ENCODE measurements at places on chromosomes 4 and X. TPM values are rescaled to one million over a fixed set of nuclear protein-coding genes. Genes with fewer than 3 reads are reported as not detected.
A peak's percentile ranks its signal among the peaks of the same experiment; 100 is the strongest.

GRCh38 chrX:151537572-151537971, 25.9 kb upstream of the PASD1 start:
- no peak for DNase-seq
- H3K27me3 ChIP-seq, result no peaks in the 10 kb centered on the region
- no peak overlapping the region for H3K27ac ChIP-seq
- H3K36me3 ChIP-seq, result no peaks in the 10 kb centered on the region
- no peaks in the 10 kb centered on the region for H3K4me1 ChIP-seq

DNA sequence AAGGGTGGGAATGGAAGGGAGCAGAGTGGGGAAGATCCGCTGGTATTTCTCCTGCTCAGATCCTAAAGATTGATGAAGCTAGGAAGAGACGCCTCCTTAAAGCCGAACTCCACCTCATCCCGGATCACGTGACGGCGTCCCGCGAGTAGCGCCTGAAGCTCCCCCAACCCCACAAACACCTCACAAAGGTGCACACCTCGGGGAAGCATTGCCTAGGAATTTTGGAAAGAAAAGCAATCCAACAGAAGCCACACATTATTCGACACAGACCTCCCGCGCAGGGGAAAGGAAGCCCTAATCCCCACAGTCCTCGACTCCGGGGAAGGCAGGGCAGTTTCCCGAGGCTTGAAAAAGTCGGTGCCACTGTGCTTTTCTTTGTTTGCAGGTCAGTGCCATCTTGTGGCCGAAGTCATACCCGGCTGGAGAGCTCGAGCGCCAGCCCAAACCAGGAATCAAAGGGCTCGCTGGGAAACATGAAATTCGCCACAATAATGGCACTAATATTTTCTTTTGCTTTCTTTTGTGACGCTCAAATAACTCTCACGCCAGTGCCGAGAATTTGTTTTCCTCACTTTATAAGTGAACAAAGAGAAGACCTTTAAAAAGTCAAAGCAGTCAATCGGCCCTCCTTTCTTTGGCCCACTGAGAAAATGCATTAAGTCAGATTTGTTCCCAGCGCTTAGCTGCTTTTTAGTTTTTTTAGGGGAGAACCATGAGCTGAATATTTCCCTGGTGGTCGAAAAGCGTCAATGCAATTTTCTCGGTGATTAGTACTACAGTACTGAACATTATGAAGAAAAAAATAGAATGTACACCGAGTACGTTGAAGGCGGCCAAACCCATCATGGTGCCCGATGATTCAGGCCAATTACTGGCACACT, at the start of gene NPY1R:
Gene NPY1R, minus strand, starts transcription at position 71 of the 881 bp plus-strand sequence. CDS start 6,042 bp downstream, outside the sequence.
- H3K4me3 ChIP-seq, result peak within 1 kb of the TSS; percentile 86
- H3K36me3 ChIP-seq, result no peaks in the 10 kb centered on the region
- H3K4me1 ChIP-seq, result peaks cover 10% of the 10 kb centered on the region

GRCh38 chrX:115363372-115363771, 73.9 kb downstream of the LUZP4 start:
- no peak overlapping the region for H3K27ac ChIP-seq
- DNase-seq, result no peak
- H3K4me3 ChIP-seq, result no peak overlapping the region
- no peaks in the 10 kb centered on the region for H3K27me3 ChIP-seq

- no peaks in the 10 kb centered on the region for H3K36me3 ChIP-seq
- no peak for DNase-seq
- no peaks in the 10 kb centered on the region for H3K4me1 ChIP-seq
- H3K4me3 ChIP-seq, result no peak overlapping the region
Observed at GRCh38 chr4:112181358-112182000, 36.2 kb downstream of the FAM241A start.

DNA sequence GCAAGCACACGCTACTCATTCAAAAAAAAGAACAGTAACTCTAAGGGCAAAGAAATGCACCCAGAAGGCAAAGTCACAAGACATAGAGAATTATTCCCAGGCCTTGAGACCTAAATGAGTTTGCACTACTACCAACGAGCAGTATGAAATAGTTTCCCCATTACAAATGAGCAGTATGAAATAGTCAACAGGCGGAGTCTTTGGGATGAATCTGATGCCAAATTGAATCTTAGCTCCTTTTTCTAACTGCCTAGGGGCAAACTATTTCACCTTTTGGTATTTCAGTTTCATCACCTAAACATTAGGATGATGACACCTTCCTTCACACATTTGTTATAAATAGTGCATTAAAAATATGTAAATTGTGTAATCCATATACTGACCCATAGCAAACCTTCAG, 213.0 kb upstream of the FAT4 start:
- DNase-seq, result no peak
- H3K36me3 ChIP-seq, result no peaks in the 10 kb centered on the region
- no peak overlapping the region for H3K27ac ChIP-seq
- no peaks in the 10 kb centered on the region for H3K27me3 ChIP-seq

DNA sequence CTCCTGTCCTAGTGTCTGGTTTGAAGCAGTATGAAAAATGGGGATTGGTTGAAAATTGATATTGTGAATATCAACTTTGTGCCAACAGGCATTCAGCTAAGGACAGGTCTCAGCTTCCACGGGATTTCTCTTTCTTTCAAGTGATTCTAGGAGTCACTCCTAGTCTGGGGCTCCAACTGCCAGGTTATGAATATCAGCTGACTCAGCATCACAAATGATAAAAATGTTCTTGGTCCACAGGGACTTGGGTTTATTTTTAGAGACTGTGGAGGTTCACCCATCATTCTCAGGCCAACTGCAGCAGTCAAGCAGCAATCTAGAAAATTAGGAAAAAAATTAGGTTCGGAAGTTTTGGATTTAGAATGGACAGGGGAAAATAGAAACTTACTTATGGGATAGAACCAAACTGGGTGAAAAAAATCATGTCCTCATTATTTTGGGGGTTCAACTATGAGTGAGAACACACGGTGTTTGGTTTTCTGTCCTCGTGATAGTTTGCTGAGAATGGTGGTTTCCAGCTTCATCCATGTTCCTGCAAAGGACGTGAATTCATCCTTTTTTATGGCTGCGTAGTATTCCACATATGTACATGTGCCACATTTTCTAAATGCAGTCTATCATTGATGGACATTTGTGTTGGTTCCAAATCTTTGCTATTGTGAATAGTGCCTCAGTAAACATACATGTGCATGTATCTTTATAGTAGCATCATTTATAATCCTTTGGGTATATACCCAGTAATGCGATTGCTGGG, 29.0 kb upstream of the TCP11X1 start:
- H3K27ac ChIP-seq, result no peak overlapping the region
- H3K4me3 ChIP-seq, result no peak overlapping the region
- DNase-seq, result no peak
- H3K36me3 ChIP-seq, result no peaks in the 10 kb centered on the region
- no peaks in the 10 kb centered on the region for H3K4me1 ChIP-seq
- H3K27me3 ChIP-seq, result no peaks in the 10 kb centered on the region

Gene KDM6A
- 18.3 TPM for total RNA-seq

Gene CT45A2
- not detected for total RNA-seq

Gene PAGE1
- total RNA-seq, result not detected

Gene SMIM43
- not detected for total RNA-seq

Gene MAP3K15
- not detected for total RNA-seq
